Stimulated activated CD8-positive, alpha-beta memory T cell treated with anti-CD3 and anti-CD28 coated beads, Interleukin-12 subunit alpha, Interleukin-12 subunit beta, amount 100 ng/mL, for 1 hour (primary cell): ENCODE measurements at places on chromosomes 16 and 17.

- no peak for DNase-seq
These were observed 41.4 kb upstream of the MAP2K6 start for GRCh38 chr17:69373069-69373468.

DNA sequence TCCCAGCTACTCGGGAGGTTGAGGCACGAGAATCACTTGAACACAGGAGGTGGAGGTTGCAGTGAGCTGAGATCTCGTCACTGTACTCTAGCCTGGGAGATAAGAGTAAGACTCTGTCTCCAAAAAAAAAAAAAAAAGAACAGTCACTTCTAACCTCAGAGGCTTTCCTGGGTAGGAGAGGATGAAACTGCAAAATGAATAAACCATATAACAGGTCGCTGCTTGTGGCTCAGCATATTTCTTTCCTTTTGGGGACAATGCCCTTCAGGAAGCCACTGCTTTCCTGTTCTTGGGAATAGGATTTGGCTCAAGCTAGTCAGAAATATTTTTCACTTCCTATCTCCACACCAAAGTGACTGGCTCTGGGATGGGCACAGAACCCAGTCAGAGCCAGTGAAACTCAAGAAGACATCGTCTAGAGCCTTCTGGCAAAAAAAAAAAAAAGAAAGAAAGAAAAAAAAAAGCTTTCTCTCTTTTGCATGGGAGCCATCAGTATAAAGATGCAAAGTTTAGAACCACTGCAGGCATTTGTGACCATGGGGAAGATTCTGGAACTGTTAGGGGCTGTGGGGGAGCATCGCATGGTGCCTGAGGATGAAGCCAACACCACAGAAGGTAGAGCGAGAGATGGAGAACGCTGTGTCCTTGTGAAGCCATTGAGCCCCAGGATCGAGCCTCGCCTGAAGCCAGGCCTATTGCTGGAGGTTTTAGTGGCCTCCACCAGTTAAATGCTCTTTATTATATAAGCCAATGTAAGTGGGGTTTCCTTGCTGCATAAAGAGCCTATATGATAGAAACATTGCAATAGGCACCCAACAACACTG lies 71.8 kb upstream of the MRTFB start:
- no peak for DNase-seq

GRCh38 chr16:84868829-84869472 lies 49.2 kb downstream of the CRISPLD2 start:
- DNase-seq, result no peak

DNA sequence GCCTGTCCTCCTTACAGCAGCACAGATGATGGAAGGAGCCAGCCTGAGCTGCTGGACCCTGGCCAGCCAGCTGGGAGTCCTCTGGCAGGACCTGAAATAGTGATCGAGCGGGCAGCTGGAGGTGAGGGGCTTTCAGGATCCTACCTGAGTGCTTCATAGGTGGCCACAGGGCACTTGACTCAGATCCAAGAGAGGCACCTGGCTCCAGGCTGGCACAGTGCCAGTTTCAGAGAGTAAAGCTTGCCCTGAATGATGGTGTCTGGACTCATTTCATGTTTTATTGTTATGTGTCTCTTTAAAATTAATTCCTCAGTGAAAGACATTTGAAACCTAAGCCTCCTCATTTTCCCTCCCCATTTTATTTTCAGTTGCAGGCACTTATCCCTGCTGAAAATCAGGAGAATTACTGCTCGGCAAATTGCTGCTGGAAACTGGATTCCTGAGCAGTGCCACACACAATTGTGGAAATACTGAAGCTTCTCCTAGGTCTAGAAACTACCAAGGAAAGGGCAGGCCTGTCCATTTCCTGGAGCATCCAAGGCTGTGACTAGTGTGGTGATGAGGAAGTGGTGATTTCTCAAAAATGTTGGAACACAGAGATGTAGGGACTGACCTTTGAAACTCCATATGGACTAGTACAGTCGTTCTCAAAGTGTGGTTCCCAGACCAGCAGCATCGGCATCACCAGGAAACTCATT lies 16.1 kb upstream of the ADAMTS18 start:
- no peak for DNase-seq

DNA sequence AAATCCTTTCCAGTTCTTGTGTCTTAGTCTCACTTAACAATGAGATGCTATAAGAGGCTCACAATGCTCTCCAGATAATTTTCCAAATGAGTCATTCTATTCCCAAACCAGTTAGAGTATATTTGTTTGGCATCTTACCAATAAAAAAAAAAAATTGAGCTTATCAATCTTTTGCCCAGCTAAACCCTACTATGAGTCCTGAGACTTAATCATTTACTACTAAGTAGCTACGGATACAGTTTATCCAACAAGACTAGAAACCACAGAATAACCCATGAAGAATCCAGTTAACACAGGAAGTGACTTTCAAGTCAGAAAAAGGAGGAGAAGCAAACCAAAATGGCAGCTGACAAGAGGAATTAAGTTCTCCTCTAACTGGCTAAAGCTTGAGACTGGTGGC lies 330.3 kb upstream of the XYLT1 start:
- DNase-seq, result no peak

GRCh38 chr16:78211946-78212345 lies 112.5 kb downstream of the WWOX start:
- no peak for DNase-seq

- no peak for DNase-seq
These were observed 106.6 kb downstream of the N4BP1 start for GRCh38 chr16:48503336-48503735.

- DNase-seq, result no peak
These were observed 165.4 kb downstream of the PRKCA start for GRCh38 chr17:66467766-66468165.

GRCh38 chr17:40124279-40125141 lies 2.7 kb downstream of the MSL1 start:
- DNase-seq, result no peak

GRCh38 chr17:8898636-8899035 lies 31.2 kb upstream of the PIK3R6 start:
- no peak for DNase-seq

DNA sequence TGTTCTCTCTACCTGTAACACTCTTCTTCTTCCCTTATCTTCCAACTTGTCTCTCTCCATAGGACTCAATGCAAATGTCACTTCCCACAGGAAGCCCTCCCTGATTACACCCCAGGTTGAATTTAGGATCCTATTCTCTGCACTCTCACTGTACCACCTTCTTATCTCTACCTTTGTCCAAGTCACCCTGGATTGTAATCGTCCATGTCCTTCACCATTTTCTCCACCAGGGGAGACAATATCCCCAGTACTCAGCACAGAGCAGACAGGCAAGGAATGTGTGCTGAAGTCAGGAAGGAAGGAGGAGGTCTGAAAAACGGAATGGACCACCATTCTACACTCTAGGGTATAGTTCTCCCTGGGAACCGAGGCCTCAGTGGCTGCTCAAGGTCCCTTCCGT lies 14.2 kb downstream of the C16orf82 start:
- no peak for DNase-seq

DNA sequence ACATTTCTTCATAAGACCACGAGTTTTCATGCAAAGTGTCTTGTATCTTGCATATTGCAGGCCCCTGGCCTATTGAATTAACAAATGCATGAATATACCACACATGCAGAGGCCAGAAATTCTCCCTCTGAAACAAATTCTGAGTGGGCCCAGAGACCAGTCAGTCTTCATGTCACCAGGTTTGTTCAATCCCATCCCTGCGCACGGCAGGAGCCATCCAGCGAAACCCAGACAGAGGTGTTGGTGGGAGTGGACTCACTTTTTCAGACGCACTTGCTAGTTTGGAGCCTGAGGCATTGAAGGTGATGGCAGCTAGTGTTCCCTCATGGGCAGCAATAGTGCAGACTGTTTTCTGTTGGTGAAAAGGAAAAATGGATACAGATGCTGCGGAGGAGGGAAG lies 21.9 kb downstream of the WIPI1 start:
- no peak for DNase-seq

DNA sequence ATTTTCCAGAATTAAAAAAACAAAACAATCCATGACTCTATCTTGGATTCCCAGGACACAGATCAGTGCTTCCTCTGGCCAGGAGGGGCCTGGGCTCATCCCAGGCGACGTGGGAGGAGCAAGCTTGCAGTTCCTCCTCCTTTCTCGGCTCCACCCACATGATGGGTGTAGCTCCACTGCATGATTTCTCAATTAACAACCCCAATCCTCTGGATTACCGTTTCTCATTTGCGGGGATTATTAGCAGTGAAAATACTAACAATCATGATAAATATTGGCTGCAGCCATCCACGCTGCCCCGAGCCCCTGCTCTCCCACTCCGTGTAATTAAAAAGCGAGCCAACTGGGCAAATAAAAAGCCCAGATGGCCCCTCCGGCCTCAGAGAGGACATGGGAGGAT lies 46.4 kb upstream of the SDK2 start:
- no peak for DNase-seq

GRCh38 chr16:14658063-14658462 lies 25.3 kb downstream of the BFAR start:
- no peak for DNase-seq

DNA sequence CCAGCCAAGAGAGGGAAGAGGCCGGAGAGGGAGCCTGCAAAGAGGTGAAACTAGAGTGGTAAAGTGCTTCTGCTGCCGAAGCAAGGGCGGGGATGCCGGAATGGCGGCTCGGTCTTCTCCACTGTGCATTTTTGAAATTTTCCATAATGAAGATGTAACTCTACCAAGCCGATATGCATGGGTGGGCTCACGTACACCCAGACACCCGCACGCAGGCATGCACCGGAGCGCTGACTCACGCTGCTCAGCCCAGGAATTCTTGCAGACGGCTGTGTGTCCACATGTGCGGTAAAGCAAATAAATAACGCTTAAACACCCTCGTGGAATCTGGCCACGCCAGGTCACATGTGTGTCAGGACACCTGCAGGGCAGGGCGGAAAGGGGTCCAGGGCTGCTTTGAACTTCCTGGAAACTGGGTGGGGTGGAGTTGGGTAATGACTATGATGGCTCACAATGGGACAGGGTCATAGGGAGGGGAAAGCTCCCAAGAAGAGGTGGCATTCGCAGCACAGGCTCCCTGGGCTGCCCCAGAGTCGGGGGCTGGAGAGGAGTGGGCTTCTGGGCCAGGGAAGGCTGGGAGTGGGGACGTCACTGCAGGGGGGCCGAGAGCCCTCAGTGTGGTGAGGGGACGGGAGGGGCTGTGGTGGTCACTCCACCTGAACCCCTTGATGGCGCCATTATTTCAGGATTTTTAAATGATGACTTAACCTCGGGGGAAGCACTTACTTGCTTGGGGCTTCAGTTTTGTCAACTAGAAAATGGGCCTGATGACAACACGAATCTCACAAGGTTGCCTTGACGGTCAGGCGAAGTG lies 265.5 kb downstream of the PARN start:
- no peak for DNase-seq

DNA sequence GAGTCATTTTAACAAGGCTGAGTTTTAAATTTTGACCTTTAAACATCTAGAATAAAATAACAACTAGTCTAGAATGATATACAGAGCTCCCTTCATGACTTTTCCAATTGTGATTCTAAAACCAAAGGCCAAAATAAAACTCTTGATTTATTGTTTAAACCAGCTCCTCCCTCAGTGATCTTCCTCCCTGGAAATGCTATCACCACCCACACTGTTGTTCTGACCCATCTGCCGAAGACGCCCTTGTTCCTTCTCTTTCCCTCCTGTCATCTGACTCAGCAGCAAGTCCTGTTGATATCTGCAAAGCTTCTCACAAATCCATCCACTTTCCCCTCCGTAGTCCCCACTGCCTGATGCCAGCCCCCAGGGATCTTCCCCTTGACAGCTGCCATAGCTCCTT lies 231.6 kb upstream of the DYNLRB2 start:
- DNase-seq, result no peak

- DNase-seq, result no peak
These were observed 48.3 kb upstream of the FBXO47 start for GRCh38 chr17:39015546-39015935.

DNA sequence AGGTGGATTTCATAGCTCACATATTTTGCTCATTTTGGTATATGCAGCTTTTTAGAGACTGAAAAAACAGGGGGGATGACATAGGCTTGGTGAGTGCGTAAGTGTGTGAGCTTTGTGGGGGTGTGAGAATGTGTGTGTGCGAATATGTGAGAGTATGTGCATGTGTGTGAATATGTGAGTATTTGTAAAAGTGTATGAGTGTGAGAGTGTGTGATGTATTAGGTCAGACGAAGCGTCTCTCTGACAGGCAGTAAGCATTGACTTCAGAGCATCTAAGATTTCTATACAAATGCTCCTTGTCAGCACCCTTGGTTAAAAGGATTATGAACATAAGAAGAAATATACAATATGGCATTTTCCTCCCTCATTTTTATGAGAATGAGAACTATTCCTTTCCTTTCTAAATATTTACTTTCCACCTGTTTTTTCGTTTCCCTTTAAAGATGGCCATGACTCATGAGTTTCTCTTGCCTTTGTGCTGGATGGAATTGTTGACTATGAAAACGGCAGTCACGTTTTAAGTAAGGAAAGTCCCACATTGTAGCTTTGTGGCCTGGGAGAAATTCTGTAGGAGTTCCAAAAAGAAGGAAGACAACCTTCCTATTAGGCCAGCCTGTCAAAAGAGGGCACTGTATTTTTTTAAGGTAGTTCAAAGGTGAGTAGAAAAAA lies 276.4 kb downstream of the FOXL1 start:
- no peak for DNase-seq

DNA sequence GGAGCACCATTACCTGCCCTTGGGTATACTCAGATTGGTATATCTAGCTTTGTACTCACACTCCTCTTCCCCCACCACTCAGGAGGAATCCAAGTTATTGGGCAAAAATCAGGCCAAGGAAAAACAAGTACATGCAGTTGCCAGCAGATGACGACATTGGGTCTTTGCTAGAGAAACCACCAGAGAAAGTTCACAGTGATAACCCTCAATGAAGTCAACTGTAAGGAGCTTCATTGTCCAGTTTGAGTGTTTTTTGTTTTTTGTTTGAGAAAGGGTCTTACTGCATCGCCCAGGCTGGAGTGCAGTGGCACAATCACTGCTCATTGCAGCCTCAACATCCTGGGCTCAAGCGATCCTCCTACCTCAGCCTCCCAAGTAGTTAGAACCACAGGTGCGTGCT lies 34.6 kb upstream of the TOX3 start:
- DNase-seq, result no peak

DNA sequence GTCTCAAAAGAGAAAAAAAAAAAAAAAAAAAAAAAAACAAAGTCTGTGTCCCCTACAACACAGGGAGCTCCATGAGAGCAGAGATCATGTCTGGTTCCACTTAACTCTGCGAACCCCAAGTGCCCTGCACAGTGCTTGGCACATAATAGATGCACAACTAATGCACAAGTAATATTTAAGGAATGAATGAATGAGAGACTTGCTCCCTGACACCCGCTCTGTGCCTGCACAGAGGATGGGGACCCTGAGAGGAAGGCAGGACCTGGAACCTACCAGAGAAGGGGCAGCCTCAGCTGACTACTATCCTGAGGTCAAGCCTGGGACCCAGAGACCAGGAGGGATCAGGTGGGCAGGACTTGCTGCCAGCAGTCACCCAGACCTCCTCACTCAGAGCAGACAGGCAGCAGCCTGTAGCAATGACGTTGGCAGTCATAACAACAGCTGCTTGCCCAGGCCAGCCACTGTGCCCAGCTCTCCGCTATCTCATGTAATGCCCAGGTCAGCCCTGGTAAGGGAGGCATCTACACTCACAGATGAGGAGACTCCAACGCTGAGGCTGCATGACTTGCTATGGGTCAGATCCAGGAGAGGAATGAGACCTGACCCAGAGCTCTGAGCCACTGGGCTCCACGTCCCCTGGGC lies 2.9 kb downstream of the MYO15A start:
- DNase-seq, result no peak

GRCh38 chr16:3454093-3454492 lies 10.6 kb downstream of the NAA60 start:
- no peak for DNase-seq
